Femur (tissue), 1 donor: ENCODE measurements at places on chromosomes 4 and X.

DNA sequence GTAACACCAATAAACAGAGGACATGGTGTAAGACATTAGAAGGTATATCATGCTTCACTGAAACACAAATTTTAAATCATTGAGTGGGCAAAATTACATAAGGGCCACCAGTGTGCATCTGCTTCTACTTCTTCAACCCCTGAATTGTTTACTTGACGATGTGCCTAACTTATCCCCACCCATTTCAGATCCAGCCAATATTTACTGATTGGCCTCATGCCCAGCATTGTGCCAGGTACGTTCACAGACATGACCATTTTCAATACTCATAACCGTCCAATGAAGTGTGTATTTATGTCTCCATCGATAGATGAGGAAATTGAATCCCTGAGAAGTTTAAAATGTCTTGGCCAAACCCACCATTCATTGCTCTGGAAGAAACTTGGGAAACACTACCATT, 208.3 kb upstream of the MID1 start:
- no peak for DNase-seq

DNA sequence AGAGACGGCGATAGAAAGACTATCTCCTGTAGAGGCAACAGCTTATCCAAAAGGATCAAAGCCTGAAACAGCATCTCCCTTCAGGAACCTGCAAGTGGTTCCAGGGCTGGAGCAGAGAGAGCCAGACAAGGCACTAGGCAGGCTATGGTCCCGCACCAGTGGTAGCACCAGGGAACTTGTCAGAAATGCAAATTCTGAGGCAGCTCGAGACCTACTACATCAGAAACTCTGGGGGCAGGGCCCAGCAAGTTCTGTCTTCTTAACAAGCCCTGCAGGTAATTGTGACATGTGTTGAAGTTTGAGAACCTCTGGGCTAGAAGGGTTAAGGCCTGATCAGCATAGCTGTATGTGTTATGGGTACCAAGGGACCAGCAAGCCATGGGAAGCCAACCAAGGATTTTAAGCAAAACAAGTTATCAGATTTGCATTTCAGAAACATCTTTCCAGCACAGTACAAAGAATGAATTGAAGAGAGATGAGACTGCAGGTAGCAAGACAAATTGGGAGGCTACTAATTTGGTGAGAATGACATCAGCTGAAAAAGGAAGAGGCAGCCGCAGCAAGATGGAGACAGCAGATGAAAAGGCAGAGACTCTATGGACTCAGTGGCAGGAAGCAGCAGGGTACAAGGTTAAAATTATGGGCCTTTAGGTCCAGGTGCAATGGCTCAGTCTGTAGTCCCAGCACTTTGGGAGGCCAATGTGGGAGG, 139.7 kb downstream of the TSPAN5 start:
- no peak for DNase-seq

DNA sequence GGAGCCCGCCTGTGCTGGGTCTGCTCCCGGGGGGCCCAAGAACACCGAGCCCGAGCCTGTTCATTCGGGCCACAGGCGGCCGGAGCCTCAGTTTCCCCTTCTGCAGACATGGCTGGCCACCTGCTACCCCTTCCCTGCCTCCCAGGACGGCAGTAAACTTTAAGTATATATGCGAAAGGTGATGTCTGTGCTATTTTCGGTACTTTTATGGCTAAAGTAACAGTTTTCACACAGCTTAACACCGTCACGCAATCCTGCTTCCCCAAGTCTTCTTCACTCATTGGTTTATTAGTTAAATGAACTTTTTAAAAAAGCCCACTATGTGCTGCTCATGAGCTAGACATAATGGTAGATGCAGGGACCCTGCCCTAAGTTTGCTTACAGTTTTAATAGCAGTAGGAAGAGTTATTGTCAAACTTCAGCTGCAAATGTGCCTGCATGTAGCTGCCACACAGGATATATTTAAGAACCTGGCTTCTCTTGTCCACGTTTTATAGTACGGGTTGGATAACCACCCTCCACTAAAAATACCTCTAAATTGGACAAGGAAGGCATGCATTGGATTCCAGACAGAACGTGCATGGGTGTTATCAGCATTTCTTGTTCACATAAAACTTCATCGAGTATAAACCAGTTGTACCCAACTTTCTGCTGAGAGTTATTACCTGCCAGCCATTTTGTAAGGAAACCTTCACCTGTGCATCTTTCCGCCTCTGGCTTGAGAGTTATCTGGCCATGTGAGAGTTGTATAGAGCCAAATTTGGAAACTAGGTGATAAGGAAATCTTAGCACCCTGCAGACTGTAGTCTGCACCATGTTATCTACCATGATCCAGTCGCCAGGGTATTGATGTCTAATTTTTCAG, 741 bp downstream of the ANAPC4 start:
- no peak for DNase-seq

GRCh38 chrX:137428221-137428661, 137.7 kb upstream of the ZIC3 start:
- no peak for DNase-seq

DNA sequence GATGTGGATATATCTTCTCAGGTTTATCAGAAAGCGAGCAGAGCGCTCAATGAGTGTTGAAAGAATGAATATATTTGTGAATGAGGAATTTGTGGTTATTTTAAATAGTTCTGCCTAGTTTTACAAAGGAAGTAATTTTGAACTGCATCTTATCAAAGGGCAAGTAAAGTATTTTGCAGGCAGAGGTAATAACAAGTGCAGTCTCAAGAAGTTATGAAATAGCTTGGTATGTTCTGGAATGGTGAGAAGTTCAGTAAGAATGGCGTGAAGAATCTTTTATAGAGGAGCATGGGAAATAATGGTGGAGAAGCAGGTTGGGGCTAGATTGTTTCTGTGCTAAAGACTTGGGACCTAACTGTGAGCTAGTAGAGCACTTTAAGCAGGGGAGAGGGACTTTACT, 10.9 kb downstream of the TMA16 start:
- DNase-seq, result no peak

DNA sequence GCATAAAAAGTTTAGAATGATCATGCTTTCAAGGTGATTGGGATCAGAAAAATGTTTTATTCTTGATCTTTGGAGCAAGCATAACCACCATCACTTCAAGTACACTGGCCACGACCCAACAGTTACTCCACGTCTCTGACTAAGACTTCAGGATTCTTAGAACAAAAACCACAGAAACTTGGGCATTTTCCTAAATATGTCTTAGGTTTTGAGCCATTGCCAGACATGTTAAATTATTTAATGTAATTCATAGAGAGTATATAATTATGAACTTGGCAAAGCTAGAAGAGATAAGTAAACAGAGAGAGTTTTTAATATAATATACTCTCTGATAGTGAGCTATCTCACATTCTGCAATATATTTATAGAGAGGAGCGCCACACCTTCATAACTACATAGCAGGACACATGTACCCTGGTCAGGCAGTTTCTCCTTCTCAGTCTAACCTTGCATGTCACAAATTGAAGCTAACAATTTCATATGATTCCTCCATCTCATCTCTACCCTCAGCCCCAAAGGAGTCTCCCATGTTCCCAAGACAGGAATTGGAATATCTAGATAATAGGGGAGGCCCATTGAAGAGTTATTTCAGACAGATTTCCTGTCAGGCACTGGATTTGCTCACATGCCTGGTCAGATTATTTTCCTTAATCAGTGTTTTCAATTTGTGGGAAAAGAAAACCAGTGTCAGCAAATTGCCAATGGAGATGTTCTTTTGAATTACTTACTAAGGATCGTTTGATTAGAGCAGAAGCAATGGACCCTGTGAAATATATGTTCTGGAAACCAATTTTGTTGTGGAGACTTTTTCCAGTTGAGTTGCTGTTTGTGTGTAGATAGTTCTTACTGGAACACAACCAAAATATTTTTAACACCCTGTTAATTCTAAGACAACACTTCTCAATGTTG, 61.7 kb upstream of the GUCY1A1 start:
- no peak for DNase-seq

DNA sequence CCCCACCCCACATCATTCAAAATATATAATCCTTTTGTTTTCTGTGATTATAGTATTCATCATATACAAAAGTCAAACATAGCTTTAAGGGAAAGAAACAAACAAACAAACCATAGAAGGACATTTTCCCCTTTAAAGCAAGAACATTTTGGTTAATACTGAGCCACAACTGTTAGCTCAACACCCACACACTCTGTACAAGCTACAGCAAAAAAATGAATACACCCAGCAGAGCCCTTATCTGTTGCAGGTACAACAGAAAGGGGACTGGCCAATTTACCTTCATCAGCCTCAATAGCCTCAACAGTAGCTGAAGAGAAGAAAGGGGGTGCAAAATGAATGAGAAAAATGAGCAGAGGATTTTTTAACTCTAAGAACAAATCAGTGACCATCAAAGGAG, 318.4 kb downstream of the PPP3CA start:
- DNase-seq, result no peak

- DNase-seq, result no peak
These were observed 56.0 kb downstream of the ZNF827 start for GRCh38 chr4:145882604-145883003.

GRCh38 chrX:110277609-110278008, 40.3 kb downstream of the AMMECR1 start:
- DNase-seq, result no peak

DNA sequence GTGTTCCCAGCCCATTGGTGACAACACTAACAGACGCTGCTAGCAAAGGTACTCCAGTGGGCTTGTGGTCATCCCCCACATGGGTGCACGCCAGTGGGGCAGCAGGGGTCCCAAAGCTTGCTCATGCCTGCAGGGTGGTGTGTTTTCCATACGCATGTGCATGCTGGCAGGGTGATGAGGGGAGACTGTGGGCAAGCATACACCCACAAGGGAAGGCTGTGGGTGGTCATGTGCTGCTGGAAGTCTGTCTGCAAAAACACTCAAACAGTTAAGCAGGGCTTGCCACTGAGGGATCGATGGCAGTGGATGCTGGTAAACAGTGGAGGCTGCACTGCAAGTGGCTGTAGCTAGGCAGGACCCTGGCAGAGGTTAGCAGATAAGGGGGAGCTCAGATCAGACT, 79.9 kb downstream of the FAAH2 start:
- no peak for DNase-seq

DNA sequence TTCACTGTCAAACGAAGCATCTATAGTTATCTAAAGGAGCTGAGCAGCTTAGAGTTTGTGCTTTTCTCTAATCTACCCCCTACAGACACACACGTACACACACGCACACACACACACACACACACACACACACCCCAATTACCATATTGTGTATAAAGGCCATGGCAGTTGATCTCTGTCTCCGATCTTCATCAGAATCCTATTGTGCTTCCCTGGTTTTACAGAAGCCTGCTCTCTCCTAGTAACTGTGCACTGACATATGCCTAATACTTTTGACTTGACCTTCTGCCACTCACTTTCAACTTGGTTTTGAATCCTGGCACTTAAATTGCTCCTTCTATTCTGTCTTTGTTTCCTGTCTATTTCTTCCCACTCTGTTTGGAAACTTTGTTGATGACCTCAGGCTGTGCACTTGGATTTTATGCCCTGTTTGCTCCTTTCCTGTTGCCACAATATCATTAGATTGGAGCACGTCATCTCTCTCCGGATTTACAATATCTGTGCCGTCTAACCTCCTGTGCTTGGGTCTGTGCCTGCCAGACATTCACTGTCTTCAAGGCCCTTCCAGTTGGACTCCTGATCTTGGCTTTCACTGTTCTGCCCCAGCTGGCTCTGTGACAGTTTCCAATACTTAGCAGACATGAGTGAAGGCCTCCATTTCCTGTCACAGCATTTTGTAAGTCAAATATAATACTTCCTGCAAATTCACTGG, 928.1 kb downstream of the FAT4 start:
- peak; percentile 36 for DNase-seq

- DNase-seq, result no peak
These were observed 21.9 kb downstream of the REELD1 start for GRCh38 chr4:146236216-146236615.
